Left colon (tissue), 2 donors: ENCODE measurements at places on chromosomes 5 and 9. TPM values are rescaled to one million over a fixed set of nuclear protein-coding genes. Genes with fewer than 3 reads are reported as not detected.
A peak's percentile ranks its signal among the peaks of the same experiment; 100 is the strongest.

DNA sequence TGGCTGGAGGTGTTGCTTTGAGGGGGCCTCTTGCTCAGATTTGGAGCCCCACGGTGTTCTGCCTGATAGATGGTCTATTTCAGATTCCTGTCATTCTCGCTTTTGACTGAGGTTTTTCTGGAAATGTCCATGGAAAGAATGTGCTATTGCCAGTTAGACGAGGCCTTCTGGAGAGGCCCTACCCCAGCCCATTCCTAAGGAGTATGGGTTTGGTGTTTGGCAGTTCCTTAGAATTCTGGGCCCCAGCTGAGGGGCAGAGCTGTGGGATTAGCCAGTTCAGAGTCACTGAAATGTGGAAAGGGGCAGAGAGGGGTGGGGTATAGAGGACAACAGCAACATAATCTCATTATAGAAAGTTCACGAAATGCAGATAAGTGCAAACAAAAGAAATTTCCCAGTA, 50.5 kb downstream of the GALNT10 start:
- no peak for DNase-seq

Gene CD72
- 1.2 TPM for total RNA-seq

DNA sequence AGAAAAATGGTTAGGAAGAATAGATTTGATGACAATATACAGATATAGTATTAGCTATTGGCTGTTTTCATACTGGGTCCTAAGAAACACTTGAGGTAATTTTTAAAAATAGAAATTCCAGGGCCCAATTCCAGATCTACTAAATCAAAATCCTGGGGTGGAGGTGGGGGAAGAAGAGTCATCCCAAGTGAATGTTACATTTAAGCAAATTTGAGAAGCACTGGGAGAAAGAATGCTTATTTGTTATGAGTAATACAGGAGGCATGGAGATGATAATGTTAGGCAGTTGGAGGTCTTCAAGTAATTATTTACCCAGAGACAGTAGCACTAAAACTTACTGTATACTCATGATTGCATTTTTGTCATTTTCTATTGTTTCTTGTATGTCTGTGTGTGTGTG, 93.0 kb upstream of the DAB2 start:
- no peak for DNase-seq

GRCh38 chr5:120098902-120099535, 365.1 kb upstream of the PRR16 start:
- DNase-seq, result no peak

- no peak for DNase-seq
Observed at GRCh38 chr9:112078432-112078831, 96.7 kb downstream of the SUSD1 start.

GRCh38 chr9:98846081-98846480, 38.6 kb downstream of the GALNT12 start:
- no peak for DNase-seq

- DNase-seq, result peak; percentile 30
Observed at GRCh38 chr5:159971931-159972461, 36.9 kb upstream of the TTC1 start.

DNA sequence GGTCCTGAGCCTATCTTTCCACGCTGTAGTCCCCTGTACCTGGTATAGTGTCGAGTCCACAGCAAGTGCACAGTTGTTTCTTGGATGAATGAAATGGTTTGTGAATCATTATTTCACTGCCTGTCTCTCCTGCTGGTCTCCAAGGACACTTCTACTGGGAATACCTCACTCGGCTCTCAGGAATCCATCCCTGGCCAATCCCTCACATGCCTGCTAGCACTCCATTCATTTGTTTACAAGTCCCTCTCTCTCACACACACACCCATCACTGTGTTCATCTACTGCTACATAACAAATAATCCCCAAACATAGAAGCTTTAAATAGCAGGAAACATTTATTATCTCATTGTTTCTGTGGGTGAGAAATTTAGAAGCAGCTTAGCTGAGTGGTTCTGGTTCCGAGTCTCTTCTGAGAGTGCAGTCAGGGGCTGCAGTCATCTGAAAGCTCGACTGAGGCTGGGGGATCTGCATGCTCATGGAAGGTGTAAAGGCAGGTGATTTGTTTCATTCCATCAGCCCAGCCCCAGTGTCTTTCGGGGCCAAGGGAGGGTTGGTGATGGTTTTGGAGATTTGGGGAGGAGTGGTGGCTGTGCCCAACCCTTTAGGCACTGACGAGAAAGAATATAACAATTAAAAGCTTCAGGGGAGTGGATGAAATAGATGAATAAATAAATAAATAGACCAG, 132.7 kb upstream of the IER5L start:
- no peak for DNase-seq

GRCh38 chr9:121289772-121290370, 21.9 kb downstream of the GSN start:
- DNase-seq, result peak; percentile 30

Gene HRCT1
- total RNA-seq, result 17.4 TPM

GRCh38 chr9:96519787-96520186, 69.8 kb downstream of the HABP4 start:
- DNase-seq, result no peak

Gene DRD1
- total RNA-seq, result 0.17 TPM

- DNase-seq, result no peak
Observed at GRCh38 chr9:128011071-128011817, 30.5 kb upstream of the EEIG1 start.

DNA sequence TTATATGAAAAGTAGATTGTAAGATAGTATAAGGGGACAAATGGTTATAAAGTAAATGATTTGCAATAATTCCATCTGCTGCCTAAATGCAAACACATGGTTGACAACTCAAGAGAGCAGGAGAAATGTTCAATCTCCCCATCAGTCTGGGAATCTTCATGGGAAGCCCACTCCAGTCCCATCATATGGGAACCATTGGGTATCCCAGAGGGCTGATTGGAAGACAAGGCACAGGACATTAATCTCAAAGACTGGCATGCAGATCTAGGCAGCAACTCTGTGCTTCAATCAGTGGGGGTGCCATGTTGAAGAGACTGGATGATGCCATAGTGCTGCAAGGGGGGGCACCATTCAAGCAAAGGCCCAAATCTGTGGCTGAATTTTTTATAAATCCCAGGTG, 193.1 kb upstream of the PDE4D start:
- no peak for DNase-seq

DNA sequence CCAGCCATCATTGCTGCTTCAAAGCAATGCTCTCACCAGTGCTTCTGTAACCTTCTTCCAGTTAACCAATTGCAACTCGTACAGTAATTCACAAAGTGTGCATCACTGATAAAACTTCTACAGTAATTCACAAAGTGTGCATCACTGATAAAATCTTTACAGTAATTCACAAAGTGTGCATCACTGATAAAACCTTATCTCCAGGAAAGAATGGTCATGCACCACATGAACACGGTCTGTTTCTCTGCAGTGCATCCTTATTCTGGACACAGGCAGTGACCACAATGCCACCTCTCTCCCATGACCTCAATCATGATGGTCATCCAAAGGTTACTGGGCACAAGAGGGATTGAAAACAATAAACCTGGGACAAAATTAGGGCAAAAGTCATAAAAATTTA, 153.6 kb downstream of the TSSK1B start:
- no peak for DNase-seq

Gene PCDHGA8
- 0.82 TPM for total RNA-seq

Gene ACSL6
- 0.58 TPM for total RNA-seq

DNA sequence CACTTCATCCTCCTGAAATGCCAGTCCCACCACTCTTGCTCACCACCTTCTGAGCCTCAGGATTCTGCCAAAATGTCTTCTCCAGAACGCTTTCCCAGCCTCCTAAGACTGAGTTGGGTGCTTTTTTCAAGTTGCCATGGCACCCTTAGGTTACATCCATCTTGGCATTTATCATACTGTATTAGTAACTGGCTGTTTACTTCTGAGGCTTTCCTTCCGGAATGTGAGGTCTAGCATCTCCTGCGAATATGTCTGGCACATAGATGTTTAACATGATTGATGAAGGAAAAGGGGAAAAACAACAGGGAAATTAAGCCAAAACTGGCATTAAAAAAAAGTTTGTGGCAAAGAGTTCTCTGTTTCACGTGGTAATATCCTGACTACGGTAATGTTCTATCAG, 24.9 kb downstream of the RNF130 start:
- DNase-seq, result no peak

GRCh38 chr5:159263569-159263905, 447 bp downstream of the UBLCP1 start:
- DNase-seq, result no peak

DNA sequence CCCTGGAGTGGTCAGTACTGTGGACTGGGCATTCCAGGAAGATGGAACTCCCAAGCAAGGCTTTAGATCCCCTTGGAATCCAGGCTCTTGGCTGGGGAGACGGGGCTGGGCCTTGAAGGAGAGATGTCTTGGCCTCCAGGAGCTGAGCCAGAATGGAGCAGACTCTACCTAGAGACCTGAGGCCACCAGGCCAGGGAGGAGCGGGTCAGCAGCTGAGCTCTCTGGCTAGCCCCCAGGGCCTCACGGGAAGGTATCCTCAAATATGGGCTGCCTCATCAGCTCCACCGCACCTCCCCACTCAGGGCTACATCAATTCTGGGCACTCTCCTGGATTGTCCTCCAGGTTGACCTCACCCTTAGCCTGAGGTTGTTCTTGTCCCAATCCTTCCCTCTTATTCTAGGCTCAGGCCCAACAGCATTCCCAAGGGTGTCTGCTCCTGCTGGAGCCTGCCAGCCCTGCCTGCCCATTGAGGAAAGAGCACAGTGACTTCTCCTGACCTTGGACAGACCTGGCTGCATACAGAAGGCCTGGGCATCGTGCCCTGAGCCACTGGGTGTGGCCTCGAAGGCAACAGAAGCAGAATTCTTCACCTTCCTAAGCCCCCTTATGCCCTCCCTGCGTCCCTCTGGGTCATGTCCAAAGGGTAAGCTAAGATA, 3.0 kb upstream of the PDLIM4 start:
- no peak for DNase-seq

- peak; percentile 84 for DNase-seq
Observed at GRCh38 chr5:160926428-160926827, 74.4 kb upstream of the ATP10B start.

DNA sequence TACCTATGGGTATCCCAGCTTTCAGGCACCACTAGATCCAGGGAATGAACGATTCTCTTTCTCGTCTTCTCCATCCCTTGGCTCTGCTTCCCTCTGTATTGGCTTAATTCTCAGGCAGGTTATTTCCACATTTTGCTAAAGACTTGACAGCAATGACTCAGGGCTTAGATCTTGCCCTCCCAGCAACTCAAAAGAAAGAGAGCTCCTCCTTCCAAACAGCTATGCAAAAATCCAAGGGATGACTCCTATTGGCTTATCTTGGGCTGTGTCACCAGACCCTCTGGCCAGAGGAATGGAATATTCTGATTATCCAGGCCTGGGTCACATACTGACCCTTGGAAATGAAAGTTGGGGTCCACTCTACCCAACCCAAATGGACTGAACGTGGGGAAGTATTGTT, 270.2 kb downstream of the NTRK2 start:
- DNase-seq, result no peak

GRCh38 chr5:108636135-108636853, 111.4 kb upstream of the FER start:
- no peak for DNase-seq

Gene RNF180
- 3.5 TPM for total RNA-seq

GRCh38 chr5:137036640-137037039, 462.5 kb downstream of the SPOCK1 start:
- no peak for DNase-seq

- DNase-seq, result peak; percentile 11
Observed at GRCh38 chr5:116038817-116039216, 6.5 kb downstream of the ARL14EPL start.

- DNase-seq, result no peak
Observed at GRCh38 chr9:26247861-26248260, 569.6 kb upstream of the TUSC1 start.

Gene HTR1A
- not detected for total RNA-seq

DNA sequence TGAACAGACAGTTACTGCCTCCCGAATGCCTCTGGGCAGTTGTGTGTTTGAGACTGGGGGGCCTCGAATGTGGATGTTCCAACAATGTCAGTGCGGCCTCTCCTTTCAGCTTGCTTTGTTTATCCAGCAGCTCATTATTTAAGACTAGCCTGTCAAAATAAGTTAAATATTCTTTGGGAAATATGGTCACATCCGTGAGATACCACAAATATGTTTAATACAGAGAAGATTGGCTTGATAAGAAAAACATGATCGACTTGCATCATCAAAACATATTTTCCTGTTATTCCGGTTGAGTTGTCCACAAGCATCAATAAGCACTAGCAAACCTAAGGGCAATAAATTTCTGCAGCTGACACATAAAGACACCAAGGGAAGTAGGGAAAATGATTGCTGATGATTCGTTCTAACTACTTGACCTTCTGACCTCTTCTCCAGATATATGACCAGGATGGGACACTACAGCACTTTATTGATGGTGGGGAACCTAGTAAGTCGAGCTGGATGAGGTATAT, 66.5 kb downstream of the PRDM6 start:
- no peak for DNase-seq

DNA sequence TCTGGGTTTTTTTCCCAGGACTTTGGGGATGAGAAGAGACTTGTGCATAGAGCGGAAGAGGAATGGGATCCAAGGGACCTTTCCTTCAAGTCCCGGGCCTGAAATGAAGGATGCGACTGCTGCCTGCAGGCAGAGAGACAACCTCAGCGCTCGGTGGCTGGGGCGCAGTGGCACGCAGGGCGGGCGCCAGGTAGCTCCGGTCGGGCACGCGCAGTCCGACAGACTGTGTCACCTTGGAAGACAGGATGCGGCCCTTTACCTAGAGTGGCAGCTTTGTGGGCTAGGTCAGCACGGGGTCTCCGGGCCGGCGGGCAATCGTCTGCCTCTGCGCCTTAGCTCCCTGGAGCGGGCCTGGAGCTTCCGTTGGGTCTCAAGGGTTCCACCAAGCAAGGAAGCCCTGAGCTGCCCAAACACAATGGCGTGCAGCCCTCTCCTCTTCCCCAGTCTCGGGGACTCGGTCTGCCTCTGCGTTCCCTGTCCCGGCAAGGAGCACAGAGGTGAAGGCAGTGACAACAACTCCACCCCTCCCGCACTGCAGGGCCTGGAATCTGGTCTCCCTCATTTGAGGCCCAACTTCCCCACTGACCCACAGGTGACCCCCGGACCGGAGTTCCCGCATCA, 6.0 kb downstream of the BARX1 start:
- DNase-seq, result no peak
